ENCODE measurements at places on chromosomes 2 and 18.
A peak's percentile ranks its signal among the peaks of the same experiment; 100 is the strongest.

GRCh38 chr2:42828487-42829425 lies 36.4 kb upstream of the HAAO start:
- DNase-seq, result peak; percentile 21

DNA sequence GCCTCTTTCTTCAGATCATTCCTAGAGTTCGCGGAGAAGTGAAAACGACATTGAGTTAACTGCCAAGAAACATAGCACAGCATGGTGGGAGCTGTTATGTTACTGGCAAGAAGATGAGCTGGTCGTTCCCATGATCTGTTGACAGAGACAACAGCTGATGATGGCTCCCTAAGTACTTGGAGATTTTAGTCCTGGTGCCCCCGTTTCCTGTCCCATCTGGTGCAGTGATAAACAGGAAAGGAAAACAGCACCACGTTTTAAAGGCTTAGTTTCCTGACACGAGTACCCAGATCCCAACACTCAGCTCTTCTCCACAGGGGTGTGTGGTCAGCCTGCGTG lies 56.4 kb upstream of the KCNG2 start:
- DNase-seq, result no peak

DNA sequence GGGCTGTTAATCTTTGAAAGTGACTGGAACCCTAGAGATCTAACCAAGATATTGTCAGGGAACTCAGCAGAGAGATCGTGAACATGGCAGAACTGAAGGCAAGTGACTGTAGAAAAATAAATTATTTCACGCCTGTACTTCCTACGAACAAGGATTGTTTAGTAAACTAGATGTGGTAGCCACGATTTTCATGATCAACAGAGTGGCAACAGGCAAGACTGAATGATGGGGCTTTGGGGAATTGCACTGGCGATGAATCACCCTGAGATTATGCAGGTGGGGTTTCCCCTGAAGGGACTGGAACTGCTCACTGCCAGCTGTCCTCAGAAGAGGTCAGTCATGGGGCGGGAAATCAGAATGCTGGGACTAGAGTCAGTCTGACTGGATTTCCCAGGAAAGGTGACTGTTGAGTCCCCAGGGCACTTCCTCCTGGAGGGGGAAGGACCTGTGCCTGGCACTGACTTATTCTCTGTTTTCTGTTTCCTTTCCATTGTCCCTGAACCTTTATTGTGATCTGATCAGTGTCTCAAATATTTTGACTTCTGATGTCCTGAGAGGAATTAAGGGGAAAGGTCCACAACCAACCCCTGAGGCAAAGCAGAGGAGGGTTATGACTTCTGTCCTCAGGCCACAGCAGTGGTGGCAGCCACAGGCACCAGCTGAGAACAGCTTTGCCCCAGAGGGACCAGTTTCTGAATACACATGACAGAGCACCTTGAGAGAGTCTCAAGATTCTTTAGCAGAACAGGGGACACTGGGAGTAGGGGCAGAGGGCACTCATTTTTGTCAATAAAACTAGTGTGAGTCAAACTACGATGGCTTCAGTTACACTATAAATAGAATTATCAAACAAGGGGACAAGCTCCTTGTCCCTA lies 70.0 kb downstream of the NAB1 start:
- DNase-seq, result no peak

GRCh38 chr18:23302851-23303527 lies 150.1 kb upstream of the RIOK3 start:
- no peak for DNase-seq

All from nucleus accumbens (tissue), 56 donors.